ENCODE measurements at places on chromosomes 1 and 21. TPM values are rescaled to one million over a fixed set of nuclear protein-coding genes. Genes with fewer than 3 reads are reported as not detected.

ACTN2 gene
- total RNA-seq: 0.52 TPM

GRCh38 chr1:91400133-91400725, 4.4 kb downstream of the HFM1 start:
- DNase-seq: peak; percentile 10

DNA sequence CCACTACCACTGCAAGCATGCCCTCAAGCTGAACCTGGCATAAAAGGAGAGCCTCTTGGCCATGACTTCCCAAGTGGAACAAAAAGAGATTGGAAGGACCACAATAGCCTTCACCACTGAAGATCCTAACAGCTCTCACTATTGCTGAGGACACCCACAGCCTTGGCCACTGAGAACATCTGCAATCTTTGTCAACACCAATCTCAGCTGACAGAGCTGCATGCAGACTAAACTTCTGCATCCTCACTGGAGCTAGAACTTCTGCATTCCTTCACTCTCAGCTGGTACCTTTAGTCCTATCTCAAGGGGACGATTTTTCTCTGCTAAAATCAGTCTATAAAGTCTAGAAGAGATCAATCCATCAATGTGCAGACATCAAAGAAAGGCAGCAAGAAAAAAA, 8.3 kb upstream of the FCRL2 start:
- DNase-seq: no peak

GRCh38 chr1:236998546-236998945, 5.7 kb downstream of the MT1HL1 start:
- no peak for DNase-seq

DNA sequence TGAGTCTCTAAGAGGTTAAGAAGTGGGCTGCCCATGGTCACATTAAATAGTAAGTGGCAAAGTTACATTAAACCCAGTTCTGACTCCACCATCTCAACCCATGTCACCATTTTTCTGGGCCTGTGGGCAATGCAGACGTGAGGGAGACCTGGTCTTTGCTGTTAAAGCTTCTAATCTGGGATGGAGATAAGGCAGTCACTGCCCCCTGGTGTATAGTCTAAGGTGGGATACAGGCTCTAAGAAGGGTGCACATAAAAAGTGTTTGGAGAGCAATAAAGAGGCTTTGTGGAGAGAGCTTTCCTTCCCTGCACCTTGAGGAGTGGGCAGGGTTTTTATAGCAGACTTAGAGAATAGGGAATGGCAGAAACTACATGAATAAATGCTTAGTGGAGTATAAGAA, 141.3 kb downstream of the ROR1 start:
- peak; percentile 51 for DNase-seq

GRCh38 chr1:51878308-51878615, 265 bp downstream of the NRDC start:
- no peak for DNase-seq

DNA sequence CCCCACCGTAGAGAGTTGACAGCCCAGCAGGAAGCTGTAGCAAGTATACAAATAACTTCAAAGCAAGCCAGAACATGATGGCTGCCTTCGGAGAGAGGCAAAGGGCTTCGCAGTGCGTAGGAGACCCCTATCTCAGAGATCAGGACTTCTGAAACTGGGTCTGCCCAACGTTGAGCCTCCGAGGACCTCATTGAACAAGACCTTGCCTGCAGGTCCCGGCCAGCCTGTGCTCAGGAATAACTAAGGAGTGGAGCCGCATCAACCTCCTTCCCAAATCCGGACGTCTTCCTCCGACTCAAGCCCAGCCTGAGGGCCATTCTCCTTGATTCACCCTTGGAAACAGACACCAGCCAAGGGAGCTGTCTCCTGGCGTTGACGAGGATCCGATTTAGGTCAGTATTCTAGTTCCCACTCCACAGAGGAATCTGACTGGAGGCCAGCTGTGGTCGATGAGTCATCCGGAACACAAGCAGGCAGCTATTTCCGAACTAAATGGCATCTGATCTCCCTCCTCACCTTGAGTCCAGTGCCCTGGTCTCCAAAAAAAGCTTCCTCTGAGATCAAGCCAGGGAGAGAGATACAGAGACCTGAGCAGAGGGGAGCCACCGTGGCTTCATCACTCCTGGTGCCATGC, 166.5 kb upstream of the COA6 start:
- no peak for DNase-seq

DNA sequence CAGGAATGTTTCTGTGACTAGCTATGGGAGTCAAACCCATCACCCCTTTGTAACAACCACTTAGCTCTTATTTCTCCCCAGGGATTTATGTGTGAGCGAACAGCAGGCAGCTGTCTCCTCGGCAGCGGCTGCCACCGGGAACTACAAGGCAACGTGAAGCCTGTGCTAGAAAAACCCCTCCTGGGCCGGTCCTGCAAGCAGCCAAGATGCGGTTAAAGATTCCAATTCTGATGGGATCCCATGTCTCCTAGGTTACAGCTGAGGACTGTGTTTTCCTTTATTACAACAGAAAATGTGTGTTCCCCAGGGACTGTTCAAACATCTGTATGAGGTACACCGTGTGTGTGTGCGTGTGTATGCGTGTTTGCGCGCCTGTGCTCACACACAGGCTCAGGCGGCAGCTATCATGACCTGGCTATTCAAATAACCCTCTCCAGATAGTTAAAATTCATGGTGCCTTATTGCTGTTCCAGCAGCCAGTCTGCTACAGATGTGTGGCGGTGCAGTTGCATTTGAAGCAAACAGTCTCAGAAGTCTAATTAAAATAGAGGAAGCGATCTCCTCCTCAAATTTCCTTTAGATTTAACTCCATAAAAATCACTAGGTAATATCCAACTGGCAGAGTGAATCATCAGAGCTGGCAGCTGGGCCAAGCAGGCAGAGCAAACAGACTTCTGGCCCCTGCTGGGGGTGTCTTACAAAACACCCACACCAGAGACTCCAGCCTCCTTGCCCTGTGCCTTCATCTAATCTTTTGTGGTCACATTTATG, 68.0 kb downstream of the LMX1A start:
- peak; percentile 46 for DNase-seq

RHD gene
- total RNA-seq: not detected

HSPB7 gene
- not detected for total RNA-seq

DNA sequence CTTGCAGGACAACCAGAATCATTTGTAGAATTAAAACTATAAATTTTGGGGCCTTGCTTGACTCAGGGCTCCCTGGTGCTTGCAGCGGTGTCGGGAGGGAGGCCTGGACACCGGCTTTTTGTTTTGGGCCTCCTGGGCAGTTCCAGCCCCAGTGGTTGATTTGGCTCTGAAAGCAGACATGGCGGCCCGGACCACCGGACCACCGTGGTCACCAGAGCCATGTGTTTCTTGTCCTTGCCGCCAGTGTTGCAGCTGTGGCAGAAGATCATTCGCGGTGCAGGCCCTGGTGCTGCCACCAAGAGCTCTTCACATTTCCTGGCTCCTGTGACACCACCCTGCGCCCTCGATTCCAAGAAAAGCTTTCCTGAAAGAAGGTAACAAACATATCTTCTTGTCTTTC, 484.8 kb downstream of the BRINP3 start:
- no peak for DNase-seq

DNA sequence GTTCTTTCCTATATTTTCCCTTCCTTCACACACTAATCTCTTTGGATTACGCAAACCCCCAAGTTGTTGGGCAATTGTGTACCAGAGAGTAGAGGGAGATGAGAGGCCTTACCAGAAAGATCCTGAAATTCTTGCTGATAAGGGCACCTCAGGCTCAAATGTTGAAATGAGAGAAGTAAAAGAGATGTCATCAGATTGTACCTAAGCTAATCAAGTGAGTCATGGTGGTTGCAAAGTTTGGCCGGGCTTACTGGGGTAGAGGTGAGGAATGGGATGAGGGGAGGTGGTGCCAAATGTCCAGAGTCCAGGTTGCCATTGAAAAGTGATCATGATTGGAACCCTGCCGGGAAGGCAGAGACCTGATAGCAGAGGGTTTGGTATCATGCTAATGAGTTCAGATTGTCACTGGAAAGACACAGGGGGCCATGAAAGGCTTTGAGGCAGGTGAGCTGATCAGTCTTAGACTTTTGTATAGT, 43.1 kb downstream of the OPTC start:
- no peak for DNase-seq

VSIG8 gene
- not detected for total RNA-seq

CHI3L1 gene
- 0.95 TPM for total RNA-seq

SYPL2 gene
- not detected for total RNA-seq

DNA sequence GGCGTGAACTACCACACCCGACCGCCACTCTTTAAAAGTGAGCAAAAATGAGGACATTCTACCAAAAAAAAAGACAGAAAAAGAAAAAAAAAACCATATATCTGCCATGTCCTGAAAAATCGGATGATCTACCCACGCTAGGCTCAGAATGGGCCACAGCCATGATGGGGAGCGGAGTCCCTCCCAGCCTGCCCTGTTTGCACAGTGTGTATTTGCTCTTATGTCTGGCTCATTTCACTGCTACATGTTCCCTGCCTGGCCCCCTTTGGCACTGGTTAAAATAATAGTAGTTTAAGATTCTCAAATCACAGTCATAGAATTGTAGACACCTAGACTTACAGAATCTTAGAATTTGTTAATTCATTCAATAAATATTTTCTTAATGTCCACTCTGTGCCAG, 121.9 kb downstream of the PTPRU start:
- DNase-seq: no peak

GNG4 gene
- total RNA-seq: 14.9 TPM

GRCh38 chr1:78649628-78650027, at the start of gene IFI44:
Gene IFI44 (plus strand): TSS chr1:78649831. CDS start chr1:78650196, 365 bp downstream.
- no peak for DNase-seq

GRCh38 chr1:203306965-203307541, 1.7 kb downstream of the BTG2 start:
- DNase-seq: peak; percentile 26

GFI1 gene
- not detected for total RNA-seq

- DNase-seq: no peak
Measured at GRCh38 chr1:58754073-58754613, 29.7 kb downstream of the JUN start.

CREB3L4 gene
- 33.8 TPM for total RNA-seq

DNA sequence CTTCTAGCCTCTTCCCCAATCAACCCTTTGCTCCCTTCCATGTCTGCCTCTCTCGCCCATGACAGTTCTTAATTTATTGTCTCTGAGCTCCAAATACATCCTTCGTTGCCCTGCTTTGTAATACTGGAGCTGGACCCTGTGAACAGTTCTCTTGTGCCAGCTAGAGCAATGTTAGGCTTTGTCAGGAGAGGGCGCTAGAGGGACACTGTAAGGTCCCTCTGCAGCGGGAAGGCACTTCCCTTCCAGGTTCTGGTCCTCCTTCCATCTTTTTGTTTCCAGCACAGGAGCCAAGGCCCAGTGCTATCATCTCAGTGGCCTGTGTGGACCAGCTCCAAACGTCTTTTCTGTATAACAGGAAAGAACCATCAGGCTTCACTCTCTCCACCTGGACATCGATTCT, 95.9 kb downstream of the PTPRU start:
- peak; percentile 74 for DNase-seq

COL24A1 gene
- total RNA-seq: not detected

- no peak for DNase-seq
Measured at GRCh38 chr1:234856845-234857245, 246.9 kb upstream of the IRF2BP2 start.

GNAT2 gene
- 0.25 TPM for total RNA-seq

DNA sequence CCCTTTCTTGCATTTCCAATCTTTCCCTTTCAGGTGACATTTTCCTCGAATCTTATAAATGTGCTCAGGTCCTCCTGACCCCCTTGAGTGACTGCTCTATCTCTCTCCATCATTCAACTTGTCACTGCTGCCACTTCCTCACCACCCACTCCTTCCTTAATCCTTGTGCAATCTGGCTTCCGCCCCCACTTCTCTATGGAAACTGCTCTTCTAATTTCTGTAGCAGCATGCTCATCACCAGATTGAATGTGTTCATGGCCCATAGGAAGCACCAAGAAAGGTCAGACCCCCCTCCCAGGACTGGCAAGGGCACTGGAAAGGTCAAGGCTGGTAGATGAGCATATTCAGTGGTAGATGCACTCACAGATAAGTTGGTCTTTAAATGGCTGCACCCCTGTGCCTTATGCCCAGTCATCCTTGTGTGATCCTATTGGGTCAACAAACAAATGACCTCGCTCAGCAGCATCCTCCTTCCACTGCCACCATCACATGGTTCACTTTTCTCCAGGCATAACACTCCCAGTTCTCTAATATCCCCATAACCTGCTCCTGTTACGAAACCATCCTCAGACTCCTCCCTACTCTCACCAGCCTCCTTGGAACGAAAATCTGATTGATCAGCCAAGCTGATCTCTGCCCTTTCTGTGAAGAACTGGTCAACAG, 288.5 kb upstream of the POU3F1 start:
- no peak for DNase-seq

TGFB2 gene
- 0.37 TPM for total RNA-seq

DNA sequence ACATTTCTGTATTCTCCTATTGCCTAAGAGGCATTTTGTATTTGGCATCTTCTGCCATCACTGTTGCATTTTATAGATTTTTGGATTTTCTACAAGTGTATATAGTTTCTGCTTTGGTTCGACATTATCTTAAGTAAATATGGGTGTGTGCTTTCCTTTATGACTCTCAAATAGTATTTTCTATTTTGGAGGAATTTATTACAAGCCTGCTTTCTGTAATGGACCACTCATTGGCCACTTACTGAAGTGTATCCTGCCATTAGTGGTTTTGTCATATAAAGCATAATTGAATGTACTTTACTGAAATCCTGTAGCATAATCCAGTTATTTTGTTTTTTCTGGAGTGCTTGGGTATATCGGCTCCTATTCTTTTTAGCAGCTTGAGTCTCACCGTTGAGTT, 184.3 kb downstream of the PATJ start:
- no peak for DNase-seq

GRCh38 chr1:109136766-109137165, 22.9 kb downstream of the ELAPOR1 start:
- no peak for DNase-seq

GRCh38 chr21:29306920-29307319, 8.2 kb downstream of the BACH1 start:
- DNase-seq: no peak

FBLIM1 gene
- 4.7 TPM for total RNA-seq

UTP11 gene
- 52.4 TPM for total RNA-seq

- DNase-seq: no peak
Measured at GRCh38 chr21:39319251-39319756, 5.9 kb upstream of the BRWD1 start.

Data from neural progenitor cell (in vitro differentiated cells).